ENCODE measurements at places on chromosomes 16 and 17.
A peak's percentile ranks its signal among the peaks of the same experiment; 100 is the strongest.

DNA sequence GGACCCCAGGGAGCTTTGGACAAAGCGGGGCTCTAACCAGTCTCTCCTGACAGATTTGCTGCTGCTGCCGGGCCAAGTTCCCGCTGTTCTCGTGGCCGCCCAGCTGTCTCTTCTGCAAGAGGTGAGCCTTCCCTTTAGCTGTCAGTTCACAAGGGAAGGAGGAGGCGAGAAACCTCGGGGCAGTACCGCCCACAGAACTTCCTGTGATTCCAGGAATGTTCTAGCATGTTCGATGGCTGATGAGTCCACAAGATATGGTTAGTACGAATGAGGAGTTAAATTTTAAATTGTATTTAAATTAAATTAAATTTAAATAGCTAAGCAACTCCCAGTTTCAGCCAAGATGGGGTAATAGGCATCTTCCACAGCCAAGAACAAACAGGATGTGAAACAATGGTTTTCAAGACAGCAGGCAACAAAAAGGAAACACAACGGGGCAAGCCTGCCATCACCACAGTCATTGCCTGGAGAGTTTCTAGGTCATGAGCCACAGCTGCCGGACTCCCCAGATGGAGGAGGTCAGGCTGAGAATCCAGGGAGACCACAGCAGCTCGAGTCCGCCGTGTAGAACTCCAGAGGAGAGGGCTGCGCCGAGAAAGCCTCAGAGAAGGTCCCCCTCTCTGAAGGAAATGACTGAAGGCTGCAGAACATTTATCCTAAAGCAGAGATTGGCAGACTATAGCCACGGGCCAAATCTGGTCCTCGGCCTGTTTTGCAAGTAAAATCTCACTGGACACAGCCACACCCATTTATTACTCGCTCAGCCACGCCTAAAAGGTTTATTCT lies 9.5 kb upstream of the TCF25 start:
- DNase-seq, result no peak

GRCh38 chr16:11585460-11586377 lies 1.0 kb downstream of the LITAF start:
- no peak for DNase-seq

DNA sequence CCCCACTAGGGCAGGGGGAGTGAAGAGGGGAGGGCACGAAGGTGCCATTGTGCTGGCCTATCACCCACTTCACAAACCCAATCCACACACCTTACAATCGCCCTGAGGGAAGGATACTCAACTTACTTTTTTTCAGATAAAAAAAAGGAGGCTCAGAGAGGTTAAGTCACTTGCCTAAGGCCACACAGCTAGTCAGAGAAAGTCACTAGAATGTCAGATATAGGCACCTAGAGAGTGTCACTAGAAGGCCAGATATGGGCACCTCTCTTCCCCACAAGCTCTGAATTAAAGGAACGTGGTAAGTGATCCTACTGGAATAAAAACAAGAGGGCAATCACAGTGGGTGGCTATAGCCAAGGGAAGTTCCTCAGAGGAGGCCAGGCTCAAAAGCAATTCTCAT lies 204.5 kb upstream of the ASIC2 start:
- DNase-seq, result no peak

GRCh38 chr16:53121043-53121620 lies 66.3 kb downstream of the CHD9 start:
- DNase-seq, result no peak

GRCh38 chr16:14028202-14028601 lies 42.9 kb upstream of the MRTFB start:
- no peak for DNase-seq

- DNase-seq, result no peak
Measured at GRCh38 chr17:40279402-40279801, 8.3 kb upstream of the CDC6 start.

DNA sequence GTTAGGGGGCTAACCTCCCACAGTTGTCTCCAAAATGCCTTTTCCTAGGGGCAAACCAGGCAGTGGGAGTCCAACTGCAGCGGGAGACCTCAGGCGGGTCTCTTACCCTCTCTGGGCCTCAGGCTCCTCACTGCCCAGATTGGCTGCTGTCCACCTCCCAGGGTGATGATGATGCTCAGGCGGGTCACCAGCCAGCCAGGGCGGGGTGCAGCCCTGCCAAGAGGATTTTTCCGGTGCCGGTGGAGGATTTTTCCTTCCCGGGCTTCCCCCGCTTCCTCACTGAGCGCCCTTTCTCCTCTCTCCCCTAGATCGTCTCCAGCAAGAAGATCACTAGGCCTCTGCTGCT lies 22.8 kb downstream of the CPNE2 start:
- DNase-seq, result no peak

DNA sequence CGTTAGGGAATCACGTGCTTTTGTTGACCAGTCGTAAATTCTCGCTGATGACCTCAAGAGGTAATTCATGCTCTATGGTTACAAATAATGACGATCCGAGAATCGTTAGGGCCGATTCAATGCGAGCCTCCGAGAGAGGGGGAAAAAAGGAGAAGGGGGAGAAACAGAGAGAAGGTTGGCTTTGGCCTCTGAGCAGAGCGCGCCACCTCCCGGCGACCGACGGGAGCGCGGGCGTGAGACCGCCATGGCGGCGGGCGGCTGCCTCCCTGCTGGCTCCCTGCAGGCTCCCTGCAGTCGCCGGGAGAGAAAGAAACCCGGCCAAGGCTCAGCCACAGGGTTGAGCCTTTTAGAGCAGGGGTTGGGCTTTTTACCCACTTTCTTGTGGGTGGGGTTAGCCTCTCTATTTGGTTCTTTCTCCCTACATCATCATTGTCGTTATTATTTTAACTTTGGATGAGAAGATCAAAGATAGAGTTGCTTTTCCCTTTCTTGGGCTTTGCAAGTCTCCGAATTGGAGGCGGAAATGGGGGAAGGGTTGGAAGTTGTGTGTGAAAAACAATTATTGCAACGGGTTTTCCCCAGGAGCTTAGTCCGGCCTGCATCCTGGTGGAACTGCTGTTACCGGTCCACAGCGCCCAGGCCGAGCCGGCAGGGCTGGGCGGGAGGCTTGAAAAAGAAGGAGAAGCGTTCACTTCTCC lies 410 bp upstream of the HOXB5 start:
- no peak for DNase-seq

- no peak for DNase-seq
Measured at GRCh38 chr17:6567528-6568183, 11.3 kb upstream of the PITPNM3 start.

DNA sequence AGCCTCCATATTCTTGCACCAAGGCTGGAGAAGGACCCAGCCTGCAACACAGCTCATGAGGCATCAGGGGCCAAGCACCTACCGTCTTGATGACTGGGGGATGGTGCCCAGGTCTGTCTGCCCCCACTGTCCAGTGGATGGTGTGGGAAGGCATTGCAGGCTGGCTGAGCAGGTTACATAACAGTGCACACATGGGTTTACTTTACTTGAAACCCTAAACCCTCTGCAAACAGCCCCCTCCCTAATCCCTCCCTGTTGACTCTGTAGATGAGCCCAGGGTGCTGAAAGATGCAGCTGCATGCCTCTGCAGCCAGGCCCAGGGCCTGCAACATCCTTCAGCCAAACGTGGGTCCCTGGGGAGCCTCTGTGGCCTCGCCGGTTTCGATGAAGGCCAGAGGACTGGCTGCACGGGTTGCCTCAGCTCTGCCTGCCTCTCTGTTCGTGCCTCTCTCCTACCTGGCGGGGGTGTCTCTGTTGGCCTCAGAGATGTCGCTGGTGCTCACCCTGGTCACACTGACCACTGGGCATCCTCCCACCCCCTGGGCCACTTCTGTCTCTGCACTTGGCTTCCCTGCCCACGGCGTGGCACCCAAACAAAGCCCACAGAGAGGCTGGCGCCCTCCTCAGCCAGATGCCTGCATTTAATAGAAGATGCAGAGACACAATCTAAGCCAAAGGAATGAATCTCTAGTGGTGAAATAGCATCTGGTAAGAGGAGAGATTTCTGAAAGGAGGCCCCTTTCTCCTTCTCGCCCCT lies 95.1 kb downstream of the METRNL start:
- no peak for DNase-seq

DNA sequence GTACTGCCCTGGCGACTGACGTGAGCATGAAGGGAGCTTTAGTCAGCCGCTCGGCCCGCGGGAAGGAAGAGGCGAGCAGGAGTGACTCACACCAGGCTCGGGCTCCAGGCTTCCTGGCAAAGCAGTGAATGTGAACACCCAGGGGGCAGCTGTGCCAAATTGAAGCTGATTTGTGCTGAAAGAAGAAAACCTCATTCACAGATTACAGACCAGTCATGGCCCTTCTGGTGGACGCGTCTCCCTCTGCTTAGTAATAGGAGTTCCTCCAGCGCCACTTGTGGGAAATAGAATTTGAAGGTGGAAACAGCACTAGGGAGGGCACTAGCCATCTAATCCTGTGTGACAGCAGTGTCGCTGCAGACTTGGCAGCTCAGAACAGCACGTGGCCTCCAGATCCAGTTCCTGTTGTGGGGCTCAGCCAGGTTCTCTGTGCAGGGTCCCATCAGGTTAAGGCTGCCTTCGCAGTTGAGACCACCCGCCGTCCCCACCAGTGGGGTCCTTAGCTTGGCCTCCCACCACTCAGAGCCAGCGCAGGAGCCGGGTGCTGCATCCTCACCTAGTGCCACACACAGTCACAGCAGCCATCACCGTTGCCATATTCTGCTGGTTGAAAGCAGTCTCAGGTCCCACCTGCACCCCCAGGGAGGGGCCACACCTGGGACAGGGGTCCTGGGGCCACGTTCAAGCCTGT lies 164.5 kb upstream of the CHMP6 start:
- peak; percentile 51 for DNase-seq

- no peak for DNase-seq
Measured at GRCh38 chr16:55325458-55326109, 1.6 kb downstream of the IRX6 start.

GRCh38 chr16:57462978-57463362 lies 491 bp downstream of the POLR2C start:
- DNase-seq, result no peak

GRCh38 chr16:78916928-78917545 lies 683.5 kb downstream of the MAF start:
- no peak for DNase-seq

DNA sequence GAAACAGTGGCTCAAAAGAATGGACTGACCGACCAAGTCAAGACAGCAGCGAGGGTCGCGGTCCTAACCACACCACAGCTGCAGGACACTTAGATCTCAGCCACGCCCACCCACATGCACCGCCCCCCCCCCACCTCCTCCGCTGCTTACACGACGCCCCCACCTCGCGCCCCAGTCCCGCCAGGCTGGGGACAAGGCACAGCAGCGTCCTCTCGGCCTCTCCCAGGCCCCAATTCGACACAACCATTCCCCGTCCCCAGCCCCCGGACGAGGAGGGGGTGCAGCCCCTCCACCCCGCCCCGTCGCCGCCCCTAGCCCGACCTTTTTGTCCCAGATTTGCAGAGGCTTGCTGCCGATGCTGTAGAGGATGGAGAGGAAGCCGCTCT lies 477 bp downstream of the CFAP20 start:
- DNase-seq, result no peak

- no peak for DNase-seq
Measured at GRCh38 chr17:8322061-8322460, 12.0 kb downstream of the ARHGEF15 start.

DNA sequence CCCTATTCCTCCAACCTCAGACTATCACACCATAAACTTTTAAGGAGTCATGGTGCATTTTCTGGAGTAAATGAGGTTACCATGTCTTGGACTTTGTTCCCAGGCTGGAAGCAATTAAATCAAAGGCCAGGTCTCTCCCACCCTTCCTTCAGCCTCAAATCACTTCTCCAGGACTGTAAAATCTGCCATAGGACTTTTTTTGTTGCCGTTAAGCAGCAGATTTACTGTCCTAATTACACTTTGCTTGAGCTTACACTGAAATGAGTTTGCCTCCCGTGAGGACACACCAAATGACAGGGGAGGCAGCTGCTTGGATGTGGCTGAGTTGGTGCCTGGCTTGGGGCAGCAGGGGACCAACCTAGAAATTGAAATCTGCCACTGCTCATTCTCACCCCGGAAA lies 14.7 kb downstream of the DCAKD start:
- no peak for DNase-seq

DNA sequence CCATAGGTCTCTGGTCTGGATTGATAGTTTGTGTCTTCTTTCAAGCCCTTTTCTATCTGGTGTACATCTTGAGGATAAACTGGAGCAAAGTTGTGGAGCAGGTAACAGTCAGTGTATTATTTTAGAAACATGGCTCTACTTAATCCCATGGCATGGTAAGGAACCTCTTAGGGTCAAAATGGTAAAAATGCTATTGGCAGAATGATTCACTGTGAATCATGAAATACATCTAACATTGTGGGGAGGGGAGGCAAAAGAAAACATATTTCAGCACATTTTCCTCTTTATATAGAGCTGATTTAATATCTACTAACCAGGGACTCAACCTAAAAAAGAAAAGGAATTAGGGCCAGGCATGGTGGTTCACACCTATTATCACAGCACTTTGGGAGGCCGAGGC lies 17.9 kb upstream of the ALDH3A2 start:
- peak; percentile 4 for DNase-seq

DNA sequence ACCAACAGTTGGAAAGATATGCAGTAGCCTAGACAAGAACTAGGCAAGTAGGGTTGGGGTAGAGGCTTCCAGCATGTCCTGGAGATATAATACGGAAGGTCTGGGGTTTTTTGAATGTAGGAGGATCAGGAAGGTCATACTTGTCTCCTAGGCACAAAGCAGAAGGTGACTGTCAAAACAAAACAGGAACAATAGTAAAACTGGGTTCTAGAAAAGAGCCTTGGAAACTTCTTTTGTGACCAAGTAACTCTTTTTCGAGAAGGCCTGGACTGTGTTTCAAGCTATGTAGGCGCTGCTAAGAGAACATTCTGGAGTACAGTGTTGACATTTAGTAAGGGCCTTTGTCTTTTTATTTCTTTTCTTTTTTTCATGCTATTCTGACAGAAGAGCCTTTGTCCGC lies 26.9 kb upstream of the TENT4B start:
- no peak for DNase-seq

GRCh38 chr16:85710732-85711131 lies 22.0 kb upstream of the GINS2 start:
- DNase-seq, result no peak

Data from HS-27A (cell line).